Activated B cell treated with CpG ODN at 0.5 μM for 24 hours (primary cell): ENCODE measurements at places on chromosomes 2 and 18.

GRCh38 chr18:75110846-75111415 is 98.0 kb downstream of the PTGR3 start:
- DNase-seq = no peak

- DNase-seq = no peak
These were observed 264.0 kb upstream of the FBXO11 start for GRCh38 chr2:48170281-48170680.

DNA sequence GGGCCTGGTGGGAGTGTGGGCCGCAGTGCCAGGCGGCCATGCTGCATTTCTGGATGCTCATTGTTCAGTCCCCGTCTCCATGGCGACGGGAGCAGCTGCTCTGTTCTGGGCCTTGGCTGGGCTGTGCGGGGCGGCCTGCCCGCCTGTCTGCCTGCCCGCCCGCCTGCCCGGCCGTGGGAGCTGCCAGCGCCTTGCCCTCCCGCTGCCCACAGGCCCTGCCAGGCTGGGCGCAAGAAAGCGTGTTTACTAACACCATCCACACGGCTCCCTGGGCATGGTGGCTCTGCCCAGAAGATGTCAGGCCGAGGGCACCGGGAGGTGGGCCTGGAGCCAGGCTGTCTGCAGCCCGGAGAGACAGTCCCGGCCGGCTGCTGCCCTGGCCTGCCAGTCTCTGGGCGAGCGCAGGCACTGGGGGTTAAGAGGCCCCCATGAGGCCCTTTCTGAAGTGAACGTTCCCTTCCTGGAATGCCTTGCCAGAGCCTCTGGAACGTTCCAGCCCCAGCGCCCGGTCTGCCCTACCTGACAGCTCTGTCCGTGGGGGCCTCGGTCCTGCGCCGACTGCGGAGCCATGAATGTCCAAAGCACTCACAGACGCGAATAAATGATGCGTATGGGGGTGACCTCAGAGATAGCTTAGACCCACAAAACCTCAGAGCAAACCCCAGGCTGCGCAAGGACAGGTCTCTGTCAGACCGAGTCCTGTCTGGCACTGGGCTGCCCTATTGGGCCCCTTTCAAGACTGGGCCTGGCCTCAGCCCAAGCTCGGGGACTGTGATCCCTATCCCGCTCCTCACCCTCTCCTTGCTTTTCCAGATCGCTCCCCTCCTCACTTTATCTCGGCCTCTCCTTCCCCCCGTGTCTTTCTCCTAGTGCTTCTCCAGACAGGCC is 44.3 kb downstream of the MYCN start:
- DNase-seq = no peak

GRCh38 chr2:157443795-157444640 is at the start of gene CYTIP:
CYTIP (minus strand) TSS chr2:157444089; CDS start chr2:157444020, 69 bp downstream.
- DNase-seq = peak; percentile 52

DNA sequence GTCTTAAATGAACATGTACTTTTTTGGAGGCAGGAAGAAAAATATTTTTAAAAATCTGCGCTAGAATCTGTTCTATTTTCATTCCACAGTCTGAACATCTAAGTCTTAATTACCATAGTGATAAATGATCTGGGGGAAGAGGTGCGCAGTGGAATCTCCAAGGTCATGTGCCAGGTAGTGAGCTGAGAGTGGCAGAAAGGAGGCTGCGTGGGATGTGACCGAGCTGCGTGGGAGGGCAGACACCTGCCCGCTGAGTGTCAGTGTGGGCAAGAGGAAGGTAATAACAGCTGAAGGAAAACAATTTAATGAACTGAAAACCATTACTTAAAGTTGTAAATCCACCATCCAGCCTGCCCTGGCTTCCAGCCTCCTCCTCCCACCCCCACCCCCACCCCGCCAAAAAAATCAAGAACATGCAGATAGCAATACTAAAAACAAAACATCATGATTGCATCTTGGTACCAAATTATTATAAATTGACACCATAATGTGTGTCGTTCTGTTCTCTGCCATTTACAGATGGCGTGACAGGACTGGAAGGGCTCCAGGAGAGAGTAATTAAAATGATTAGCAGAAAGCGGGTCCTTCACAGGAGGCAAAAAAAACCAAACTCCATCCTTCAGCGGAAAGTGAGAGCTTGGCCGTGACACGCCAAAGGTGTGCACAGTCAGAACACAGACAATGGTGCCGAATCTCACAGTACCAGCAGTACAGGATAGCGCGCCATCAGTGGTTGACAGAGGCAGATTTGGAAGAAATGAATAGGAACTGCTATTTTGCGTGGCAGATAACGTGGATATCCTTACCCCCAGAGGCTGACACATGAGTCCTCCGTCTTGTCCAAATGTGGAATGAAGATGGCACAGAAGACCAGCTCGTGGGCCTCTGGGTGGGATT is 11.4 kb upstream of the DTNB start:
- no peak for DNase-seq

DNA sequence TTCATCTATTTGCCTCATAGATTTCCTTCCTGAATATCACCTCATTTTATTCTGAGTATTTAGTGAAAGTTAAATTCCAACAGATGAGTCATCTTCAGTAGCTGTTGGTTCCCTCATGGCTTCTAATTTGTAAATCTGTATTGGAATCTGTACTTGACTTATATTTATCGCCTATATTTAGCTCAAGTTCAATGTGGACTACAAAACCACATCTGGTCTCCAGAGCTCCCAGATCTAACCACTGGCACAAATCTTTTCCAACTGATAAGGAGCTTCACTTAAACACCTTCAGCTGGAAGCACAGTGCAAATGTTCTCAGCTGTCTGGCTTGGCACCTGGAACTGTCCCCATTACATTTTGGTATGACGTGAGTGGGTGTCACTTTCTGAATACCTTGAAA is 82.8 kb upstream of the DSEL start:
- DNase-seq = no peak

DNA sequence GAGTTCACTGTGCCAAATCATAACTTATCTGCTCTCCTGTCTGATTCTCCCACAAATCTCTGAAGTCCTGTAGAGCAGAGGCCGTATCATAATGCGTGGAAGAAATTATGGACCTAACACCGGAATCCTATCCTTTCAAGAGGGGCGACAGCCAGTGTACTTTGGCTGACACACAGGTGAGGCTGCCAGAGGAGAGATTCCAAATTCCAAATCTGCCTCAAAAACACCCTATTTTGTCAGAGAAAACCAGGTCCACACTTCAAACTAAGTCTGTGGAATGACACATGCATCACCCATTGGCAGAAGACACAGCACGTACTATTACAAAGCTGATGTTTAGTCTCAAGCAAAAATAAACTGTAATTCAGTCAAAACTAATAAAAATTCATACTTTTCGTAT is 139.2 kb upstream of the PID1 start:
- DNase-seq = no peak

DNA sequence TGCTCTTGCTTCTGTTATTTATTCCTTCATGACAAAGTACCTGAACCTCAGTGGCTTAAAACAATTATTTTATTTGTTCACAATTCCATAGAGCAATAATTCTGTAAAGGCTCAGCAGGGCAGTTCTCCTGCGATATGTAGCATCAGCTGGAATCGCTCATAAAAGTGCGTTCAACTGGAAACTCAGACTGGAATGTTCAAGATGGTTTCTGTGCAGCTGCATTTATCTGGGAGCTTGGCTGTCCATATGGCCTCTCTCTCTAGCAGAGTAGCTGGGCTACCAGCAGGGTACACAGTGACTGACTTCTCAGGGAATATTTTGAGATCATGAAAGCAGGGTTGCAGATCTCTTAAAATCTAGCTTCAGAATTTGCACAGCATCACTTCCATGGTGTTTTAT is 13.5 kb downstream of the CCDC121 start:
- no peak for DNase-seq

GRCh38 chr2:38835990-38836389 is 39.7 kb downstream of the DHX57 start:
- no peak for DNase-seq

- DNase-seq = no peak
These were observed 934.1 kb upstream of the KLHL29 start for GRCh38 chr2:22450831-22451230.

DNA sequence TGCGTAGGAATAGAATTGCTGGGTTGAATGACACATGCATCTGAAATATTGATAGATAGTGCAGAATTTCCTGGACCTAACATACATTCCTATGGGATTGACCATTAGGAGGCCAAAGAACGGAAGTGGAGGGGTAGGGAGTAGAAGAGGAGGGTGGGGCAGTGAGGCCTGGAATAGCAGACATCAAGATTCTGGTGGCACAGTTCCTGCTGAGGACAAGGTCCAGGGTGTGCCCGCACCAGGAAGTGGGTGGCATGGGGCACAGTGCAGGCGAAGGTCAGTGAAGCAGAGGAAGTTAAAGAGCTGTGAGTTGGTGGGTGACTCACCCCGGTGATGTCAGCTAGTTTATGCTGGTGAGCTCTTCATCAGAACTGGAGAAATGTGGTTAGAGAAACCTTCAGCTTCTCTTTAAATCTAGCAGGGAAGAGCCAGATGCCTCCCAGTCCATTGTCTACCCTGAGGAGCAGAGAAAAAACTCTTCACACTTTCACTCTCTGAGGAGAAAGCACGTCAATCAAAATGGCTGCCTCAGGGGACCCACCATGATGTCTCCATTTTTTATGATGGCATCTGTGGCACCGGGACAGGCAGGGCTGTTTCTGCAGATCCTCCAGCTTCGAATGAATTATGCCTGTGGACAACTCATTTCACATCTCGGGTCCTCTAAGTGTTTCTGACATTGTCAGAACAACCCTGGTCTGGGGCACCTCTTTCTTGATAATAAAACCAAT is 55.9 kb upstream of the CTLA4 start:
- DNase-seq = no peak

- no peak for DNase-seq
These were observed 375.0 kb upstream of the ZEB2 start for GRCh38 chr2:144894612-144895599.

- DNase-seq = no peak
These were observed 22.8 kb downstream of the CCNYL1 start for GRCh38 chr2:207734264-207734635.

GRCh38 chr18:28115149-28115550 is 61.8 kb downstream of the CDH2 start:
- DNase-seq = no peak

- DNase-seq = no peak
These were observed 27.0 kb upstream of the PTPN4 start for GRCh38 chr2:119732601-119733164.

- DNase-seq = no peak
These were observed 467.4 kb upstream of the CDH20 start for GRCh38 chr18:60865801-60866200.

DNA sequence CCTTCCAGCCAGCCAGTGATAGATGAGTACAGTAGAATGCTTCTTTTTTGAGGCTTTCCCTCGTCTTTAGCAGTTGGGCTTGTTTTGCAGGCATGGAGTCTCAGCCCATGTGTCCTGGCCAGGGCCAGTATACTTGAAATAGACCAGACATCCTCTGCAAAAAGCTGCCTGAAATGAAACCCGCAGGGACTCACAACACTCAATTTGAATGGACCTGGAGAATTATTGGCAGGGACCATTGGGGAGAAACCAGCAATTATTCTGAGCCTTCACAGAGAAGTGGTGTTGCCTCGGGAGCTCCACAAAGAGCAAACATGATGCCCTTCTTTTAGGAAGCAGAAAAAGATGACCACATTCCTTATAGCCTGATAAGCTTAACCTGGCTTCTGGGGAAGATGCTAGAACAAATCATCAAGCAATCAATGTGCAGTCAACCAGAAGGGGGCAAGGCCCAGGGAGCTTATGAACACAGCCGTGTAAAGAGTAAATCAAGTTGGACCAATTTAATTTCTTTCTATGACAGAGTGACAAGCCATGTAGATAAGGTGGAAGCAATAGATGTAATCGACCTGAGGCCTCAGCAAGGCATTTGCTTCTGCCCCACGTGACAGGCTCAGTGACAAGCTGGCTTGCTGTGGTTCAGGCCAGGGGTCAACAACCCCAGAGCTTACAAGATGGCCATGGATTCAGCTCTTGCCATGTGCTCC is 42.1 kb downstream of the BOD1L2 start:
- no peak for DNase-seq

DNA sequence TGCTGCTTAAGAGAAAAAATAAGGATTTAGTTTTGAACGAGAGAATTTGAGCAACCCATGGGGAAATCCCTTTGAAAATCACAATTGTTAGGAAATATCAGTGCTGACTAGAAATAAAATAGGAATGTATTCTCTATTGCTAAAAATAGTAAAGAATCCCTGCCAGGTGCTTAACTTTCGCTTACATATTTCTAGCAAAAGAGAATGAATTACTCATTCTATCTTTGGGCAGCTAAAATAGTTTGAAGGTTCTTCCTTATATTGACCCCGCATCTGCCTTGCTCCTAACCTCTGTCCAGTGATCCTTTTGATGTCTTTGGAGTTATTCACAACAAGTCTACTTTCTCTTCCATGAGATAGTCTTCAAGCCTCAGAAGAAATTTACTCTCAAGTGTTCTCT is 103.8 kb downstream of the PLCL1 start:
- DNase-seq = no peak

DNA sequence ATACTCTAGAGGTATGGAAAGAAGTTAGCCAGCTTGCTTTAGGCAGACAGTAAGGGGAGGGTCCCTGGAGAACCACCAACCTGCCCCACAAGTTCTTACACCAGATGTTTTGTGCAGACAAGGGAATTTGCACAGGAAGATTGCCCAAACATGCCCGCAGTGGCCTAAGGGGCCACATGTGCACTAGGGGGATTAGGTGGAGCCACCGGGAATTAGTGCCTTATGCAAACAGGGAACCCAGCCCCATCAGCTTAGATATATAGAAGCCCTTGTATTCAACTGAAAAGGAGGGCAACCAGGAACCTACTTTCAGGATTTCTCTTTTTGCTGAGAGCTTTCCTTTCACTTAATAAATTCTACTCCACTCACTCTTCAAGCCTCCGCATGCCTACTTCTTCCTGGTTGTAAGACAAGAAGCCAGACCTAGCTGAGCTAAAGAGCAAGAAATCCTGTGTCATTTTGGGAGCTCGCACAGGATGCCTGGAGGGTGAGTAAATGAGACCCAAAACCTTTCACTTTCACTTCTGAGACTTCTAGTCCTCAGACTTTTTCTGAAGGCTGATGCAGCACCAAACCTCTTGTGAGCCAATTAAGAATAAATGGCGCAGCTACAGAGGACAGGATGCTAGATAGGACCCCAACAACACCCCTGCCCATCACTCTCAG is 146.3 kb downstream of the GCA start:
- no peak for DNase-seq

- DNase-seq = no peak
These were observed 98.6 kb downstream of the GALNT1 start for GRCh38 chr18:35680139-35680551.
